NCI-H1417 (cell line): ENCODE measurements at places on chromosomes 3 and 15.

DNA sequence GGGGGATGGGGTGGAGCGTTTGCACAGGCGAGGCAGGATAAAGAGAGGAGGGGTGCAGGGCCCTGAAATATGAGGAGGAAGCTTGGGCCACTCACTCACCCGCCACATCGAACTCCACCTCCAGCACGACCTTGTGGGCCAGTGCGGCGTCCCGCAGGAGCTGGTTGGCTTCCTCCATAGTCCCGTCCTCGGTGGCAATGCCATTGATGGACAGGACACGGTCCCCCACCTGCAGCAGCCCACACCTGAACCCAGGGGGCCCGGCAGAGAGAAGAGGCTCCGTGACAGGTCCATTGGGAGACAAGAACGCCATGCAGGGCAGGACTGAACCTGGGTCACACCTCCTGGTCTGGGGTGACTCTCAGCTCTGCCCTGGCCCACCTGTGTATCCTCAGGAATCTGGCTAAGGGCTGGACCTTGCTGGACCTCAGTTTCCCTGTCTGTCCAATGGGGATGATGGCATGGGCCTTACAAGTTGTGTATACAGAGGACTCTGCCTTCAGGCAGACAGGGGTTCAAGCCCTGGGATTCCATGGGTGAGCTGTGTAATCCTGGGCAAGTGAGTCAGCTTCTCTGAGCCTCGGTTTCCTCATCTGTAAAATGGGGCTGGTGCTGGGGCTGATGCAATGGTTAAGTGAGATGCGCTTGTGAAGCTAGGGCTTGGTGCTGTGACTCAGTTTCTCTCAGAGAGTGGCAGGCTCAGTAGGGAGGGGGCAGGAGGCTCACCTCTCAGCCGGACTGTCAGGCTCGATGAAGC is 26.4 kb downstream of the GRIP2 start:
- DNase-seq, result no peak

GRCh38 chr15:59741274-59741906 is 52.3 kb upstream of the BNIP2 start:
- peak; percentile 21 for DNase-seq

DNA sequence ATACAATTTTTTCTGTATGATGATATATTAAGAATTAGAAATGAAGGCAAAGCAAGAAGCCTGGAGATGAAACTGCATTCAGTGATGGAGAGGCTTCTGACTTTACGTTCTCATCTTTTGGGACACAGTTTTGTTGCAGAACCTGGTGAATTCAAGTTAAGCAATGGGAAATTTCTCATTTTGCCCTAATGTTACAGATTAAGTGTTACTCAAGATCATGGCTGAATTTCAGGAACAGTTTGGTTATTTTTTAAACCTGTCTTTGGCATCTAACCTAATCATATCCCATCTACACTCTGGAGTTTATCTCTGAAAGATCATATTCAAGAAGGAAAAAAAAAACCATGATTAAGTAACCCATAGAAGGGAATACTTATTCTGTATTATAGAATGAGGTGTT is 6.0 kb downstream of the NIT2 start:
- DNase-seq, result no peak

DNA sequence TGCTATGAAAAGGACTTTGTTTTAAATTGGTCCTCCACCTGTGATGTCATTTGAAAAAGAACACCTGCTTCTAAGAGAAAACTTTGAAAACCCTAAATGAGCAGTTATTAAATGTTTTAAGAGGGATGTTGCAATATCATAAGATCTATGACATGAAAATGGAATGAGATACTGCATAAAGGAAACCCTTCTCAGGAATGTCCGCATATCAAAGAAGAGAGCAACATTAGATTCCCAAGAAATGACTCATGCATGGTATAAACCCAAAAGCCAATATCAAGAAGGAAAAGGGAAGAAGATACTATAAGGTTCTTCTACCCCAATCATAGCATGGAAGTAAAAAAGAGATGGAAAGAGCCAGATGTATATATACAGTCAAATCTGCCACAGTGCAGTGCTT is 627.5 kb upstream of the LMCD1 start:
- DNase-seq, result no peak

DNA sequence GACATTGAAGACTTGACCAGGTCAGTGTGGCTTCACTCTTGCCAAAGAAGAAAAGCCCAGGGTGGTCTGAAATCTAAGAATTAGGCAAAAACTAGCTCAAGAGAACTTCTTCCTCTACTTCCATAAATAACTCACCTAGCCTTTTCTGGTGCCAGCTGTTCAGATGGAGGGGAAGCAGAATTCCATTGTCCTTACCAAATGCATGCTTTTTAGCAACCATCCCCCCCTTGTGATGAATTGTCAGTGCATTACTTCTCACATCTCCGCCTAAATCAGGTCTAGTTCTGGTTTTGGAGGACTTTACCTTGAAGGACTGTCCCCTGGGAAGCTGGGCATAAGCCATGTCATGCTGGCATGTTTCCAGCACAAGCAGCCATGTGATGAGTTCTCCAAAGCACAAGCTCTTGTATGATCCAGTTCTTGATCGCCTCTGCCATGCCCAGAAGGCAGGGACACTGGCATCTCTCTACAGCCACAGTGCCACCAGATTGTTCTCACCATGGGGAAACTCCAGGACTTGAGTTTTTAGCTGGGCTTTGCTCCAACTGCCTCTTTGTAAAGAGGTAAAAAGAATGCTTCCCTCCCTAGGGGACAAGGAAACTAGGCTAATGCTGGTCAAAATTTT is 96.4 kb upstream of the IL12A start:
- no peak for DNase-seq

DNA sequence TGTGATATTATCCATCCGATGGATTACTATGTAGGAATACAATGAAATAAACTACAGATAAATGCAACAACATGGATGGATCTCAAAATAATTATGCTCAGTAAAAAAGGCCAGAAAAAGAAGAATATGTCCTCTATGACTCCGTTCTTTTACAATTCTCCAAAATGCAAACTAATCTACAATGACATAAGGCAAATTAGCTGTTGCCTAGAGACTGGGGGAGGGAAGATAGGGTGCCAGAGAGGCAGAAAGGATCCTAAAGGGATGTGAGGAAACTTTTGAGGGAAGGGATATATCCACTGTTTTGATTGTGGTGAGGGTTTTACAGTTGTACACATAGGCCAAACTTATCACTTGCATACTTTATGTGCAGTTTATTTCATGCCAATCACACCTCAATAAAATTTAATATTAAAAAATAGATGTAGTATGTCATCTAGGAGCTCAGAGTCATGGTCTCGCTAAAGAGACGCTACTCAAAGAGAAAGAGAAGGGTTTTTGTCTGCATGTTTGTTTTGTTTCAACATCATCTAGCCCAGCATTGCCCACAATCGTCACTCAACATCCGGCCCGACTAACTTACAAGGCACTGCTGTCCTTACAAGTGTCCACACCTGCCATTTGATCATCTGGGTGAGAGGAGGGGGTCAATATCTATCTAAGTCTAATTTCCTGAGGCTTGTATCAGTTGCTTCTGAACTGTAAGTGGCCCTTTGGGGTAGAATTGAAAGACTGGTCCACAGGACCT is 29.5 kb downstream of the HES1 start:
- DNase-seq, result no peak

DNA sequence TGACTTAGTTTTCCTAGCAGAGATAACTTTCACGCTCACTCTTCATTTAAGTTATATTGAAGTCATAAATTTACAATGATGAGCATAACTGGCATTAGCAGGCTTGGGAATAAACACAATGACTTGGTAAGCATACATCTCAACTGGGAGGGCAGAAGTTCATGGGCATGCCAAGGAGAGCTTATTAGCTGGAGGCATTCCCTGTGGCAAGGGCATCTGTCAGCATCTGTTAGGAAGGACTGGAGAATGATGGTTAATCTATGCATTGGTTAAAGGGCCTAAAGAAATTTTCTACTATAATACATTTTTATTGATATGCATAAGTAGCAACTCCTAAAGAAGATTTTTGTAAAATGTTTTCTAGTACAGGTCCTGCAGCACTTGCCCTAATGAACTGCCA is 52.4 kb downstream of the NEK11 start:
- DNase-seq, result no peak

GRCh38 chr3:46659285-46659684 is 34.2 kb downstream of the ALS2CL start:
- DNase-seq, result peak; percentile 38

DNA sequence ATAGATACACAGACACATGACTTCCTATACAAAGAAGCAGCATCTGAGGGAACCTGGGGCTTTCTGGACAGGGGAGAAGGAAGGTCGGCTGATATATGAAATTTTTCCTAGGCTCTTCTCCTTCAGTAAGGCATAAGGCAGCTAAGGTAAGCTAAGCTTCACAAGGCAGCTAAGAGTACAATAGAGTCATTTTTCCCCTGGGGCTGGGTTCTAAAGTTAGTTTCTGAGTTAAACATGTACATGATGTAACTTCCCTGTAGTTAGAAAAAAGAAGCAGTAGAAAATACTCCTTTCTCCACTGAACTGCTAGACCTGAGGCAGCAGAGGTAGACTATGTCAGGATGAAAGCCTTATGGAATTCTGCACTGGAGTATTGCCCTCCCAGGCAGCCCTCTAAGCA is 109.6 kb downstream of the PLD1 start:
- no peak for DNase-seq

- DNase-seq, result no peak
Observed at GRCh38 chr3:42850263-42850662, 25.4 kb downstream of the CYP8B1 start.

DNA sequence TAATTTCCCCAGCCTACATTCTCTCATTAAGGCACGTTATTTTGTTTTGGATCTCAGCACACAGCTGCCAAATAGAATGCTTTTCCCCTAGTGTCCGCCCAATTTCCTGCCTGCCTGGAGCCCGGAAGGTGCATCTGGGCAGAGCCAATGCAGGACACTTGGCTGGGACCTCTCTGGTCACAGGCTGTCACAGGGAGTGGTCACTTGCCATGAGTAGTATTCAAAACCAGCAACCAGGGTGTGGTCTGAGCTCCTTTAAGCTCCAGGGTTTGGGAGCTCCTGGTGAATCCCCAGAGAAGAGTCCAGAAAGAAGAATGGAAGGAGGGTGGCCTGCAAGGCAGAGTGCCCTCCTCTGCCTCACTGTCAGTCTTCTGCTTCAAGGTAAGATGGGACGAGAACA is at the start of gene HTR3C:
Gene HTR3C (plus strand): TSS at position 281 of the 400 bp plus-strand sequence. CDS start 34 bp downstream, at position 315.
- no peak for DNase-seq

DNA sequence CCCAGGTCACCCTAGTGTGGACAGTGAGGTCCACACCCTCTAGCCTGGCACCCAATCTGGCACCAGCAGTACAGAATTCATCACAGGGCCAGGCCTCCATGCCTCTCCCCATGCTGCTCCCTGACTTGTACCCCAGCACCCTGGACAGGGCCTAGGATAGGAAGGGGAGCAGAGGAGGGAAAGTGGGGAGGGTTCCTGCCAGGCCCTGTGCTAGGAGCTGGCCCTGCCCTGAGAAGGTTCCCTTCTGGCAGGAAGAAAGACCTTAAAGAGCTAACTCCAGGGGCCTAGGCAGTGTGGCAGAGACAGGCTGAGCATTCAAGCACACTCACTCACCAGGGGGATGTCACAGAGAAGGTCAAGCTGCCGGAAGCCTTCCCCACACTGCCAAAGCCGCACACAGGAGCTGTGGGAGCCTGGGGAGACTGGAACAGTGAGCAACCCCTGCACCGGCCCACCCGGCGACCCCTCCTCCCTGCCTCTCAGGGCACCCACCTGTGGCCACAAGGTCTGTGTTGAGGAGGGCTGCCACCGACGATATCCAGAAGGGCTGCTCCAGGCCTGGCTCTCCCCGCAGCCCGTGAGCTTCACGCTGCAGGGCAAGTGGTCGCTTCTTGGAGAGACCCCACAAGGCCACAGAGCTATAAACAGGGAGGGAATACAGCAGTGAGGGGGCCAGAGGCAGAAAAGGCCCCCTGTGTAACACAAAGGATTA is 7.4 kb downstream of the RRP9 start:
- DNase-seq, result no peak

- no peak for DNase-seq
Observed at GRCh38 chr3:114504941-114505628, 211.3 kb downstream of the TIGIT start.

DNA sequence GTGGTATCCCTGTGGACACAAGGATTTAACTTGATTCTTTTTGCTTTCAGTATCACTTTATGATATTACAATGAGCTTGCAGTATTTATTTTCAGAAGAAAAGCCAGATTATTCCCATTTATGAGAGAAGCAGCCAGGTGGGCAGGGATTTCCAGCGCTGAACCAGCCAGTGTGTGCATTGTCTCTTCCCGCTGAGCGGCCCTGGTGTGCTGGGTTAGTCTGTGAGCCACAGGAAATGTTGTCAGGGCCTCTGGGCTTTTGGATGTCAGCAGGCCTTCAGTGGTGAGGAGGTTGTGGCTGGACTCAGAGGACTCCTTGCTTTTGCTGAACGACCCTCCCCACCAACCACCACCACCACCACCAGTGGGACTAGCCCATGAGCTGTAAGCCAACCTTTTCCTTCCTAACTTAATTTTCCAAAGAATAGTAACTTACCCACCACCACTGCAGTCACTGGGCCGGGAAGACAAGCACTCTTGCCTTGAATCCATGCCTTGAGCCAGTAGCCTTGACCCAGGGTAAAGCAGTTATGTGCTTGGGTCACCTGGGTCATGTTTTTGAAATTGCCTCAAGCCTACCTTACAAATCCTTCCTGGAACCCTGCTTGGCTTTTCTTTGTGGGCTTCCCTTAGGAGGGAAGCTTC is 33.1 kb downstream of the FLNB start:
- DNase-seq, result no peak

DNA sequence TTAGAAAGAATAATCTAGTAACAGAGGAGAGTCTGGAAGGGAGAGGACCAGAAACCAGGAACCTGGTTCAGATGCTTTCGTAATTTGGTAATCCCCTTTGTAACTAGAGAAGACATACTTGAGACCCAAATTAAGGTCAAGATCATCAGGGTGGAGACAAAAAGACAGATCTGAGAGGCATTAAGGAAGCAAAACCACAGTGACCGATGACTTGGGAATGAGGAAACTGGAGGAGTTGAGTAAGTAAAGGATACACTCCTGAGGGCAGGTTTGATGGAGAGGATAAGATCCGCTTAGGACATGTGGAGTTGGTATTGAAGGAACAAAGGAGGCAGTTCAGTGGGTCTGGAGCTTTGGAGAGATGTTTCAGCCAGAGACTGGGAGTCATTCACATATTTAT is 23.6 kb upstream of the BCL2A1 start:
- DNase-seq, result no peak

- DNase-seq, result no peak
Observed at GRCh38 chr15:73051391-73051806, 864 bp upstream of the NEO1 start.

- no peak for DNase-seq
Observed at GRCh38 chr3:115804200-115804599, 180.9 kb downstream of the GAP43 start.
